ENCODE measurements at places on chromosomes 11 and 22. TPM values are rescaled to one million over a fixed set of nuclear protein-coding genes. Genes with fewer than 3 reads are reported as not detected.

The TMPRSS6 gene
- polyA plus RNA-seq = not detected

The VSIG10L2 gene
- polyA plus RNA-seq = 0.04 TPM

The CABP4 gene
- polyA plus RNA-seq = 0.44 TPM

The TMPRSS4 gene
- not detected for polyA plus RNA-seq

The ATP5MG gene
- 843 TPM for polyA plus RNA-seq

The UCP3 gene
- polyA plus RNA-seq = 1.4 TPM

The ELMOD1 gene
- 0.29 TPM for polyA plus RNA-seq

The NLRP6 gene
- not detected for polyA plus RNA-seq

The C22orf31 gene
- not detected for polyA plus RNA-seq

The PPP2R5B gene
- polyA plus RNA-seq = 34.3 TPM

The APOL6 gene
- polyA plus RNA-seq = 2.4 TPM

The A4GALT gene
- polyA plus RNA-seq = 230 TPM

The OR10AG1 gene
- not detected for polyA plus RNA-seq

The OR52I2 gene
- polyA plus RNA-seq = not detected

The NCF4 gene
- polyA plus RNA-seq = 3.4 TPM

The PIH1D2 gene
- polyA plus RNA-seq = 2.4 TPM

The GAB4 gene
- polyA plus RNA-seq = not detected

The KCNJ11 gene
- 22.3 TPM for polyA plus RNA-seq

The ANGPTL5 gene
- polyA plus RNA-seq = 0.10 TPM

The TPBGL gene
- polyA plus RNA-seq = 0.07 TPM

The BIK gene
- 0.28 TPM for polyA plus RNA-seq

The ZNF70 gene
- polyA plus RNA-seq = 1.6 TPM

The RELA gene
- polyA plus RNA-seq = 49.5 TPM

The SLC29A2 gene
- 29.7 TPM for polyA plus RNA-seq

The USH1C gene
- 0.23 TPM for polyA plus RNA-seq

The YPEL4 gene
- polyA plus RNA-seq = 1.2 TPM

The TRIM21 gene
- 8.5 TPM for polyA plus RNA-seq

The CSNK2A3 gene
- polyA plus RNA-seq = 0.98 TPM

The GAB2 gene
- polyA plus RNA-seq = 6.1 TPM

The UBXN1 gene
- 88.7 TPM for polyA plus RNA-seq

The CCDC89 gene
- polyA plus RNA-seq = 0.11 TPM

The RIBC2 gene
- 0.07 TPM for polyA plus RNA-seq

The GNB1L gene
- 9.2 TPM for polyA plus RNA-seq

The CALCA gene
- 2.1 TPM for polyA plus RNA-seq

The HTR3B gene
- polyA plus RNA-seq = not detected

The DEFB108B gene
- polyA plus RNA-seq = not detected

The OTOG gene
- not detected for polyA plus RNA-seq

The OR4A16 gene
- polyA plus RNA-seq = not detected

The OR5T1 gene
- not detected for polyA plus RNA-seq

The CD82 gene
- polyA plus RNA-seq = 48.6 TPM

The IFTAP gene
- 89.0 TPM for polyA plus RNA-seq

The CARD16 gene
- polyA plus RNA-seq = 12.8 TPM

Data from heart left ventricle (tissue), 16 donors.